ENCODE measurements at places on chromosomes 5 and 9. TPM values are rescaled to one million over a fixed set of nuclear protein-coding genes. Genes with fewer than 3 reads are reported as not detected.

ERP44 gene
- 8.7 TPM for total RNA-seq

RGS7BP gene
- not detected for total RNA-seq

FUT7 gene
- not detected for total RNA-seq

RAD17 gene
- 23.7 TPM for total RNA-seq

MEIKIN gene
- not detected for total RNA-seq

PRRT1B gene
- total RNA-seq: not detected

IRGM gene
- total RNA-seq: 0.22 TPM
